ENCODE measurements at places on chromosomes 11 and 22. TPM values are rescaled to one million over a fixed set of nuclear protein-coding genes. Genes with fewer than 3 reads are reported as not detected.

Gene OR8G1
- total RNA-seq = not detected

Gene CFAP300
- not detected for total RNA-seq

Gene GGT5
- not detected for total RNA-seq

Gene PKNOX2
- not detected for total RNA-seq

Gene DDB1
- total RNA-seq = 166 TPM

Gene JHY
- total RNA-seq = 2.1 TPM

Gene OR8A1
- not detected for total RNA-seq

Gene PRMT3
- total RNA-seq = 14.9 TPM

Data from activated CD4-positive, alpha-beta memory T cell treated with anti-CD3 and anti-CD28 coated beads, Interleukin-2, amount 10 ng/mL, durations not matched to agents 7 days and 5 days (primary cell).